ENCODE measurements at places on chromosomes 16 and 17. TPM values are rescaled to one million over a fixed set of nuclear protein-coding genes. Genes with fewer than 3 reads are reported as not detected.

Gene GRAPL
- total RNA-seq: 0.48 TPM

Gene ACSF2
- 15.1 TPM for total RNA-seq

Gene MAPK7
- total RNA-seq: 35.2 TPM

Gene HASPIN
- total RNA-seq: 3.4 TPM

Gene RAB40C
- 15.5 TPM for total RNA-seq

Gene SLC16A11
- total RNA-seq: 0.60 TPM

Gene DNAI2
- not detected for total RNA-seq

Gene SRCIN1
- total RNA-seq: 6.6 TPM

Gene DPEP2NB
- not detected for total RNA-seq

Gene CCL4
- total RNA-seq: not detected

Gene CDH5
- 5.3 TPM for total RNA-seq

Gene SCN4A
- total RNA-seq: 0.12 TPM

Gene STH
- not detected for total RNA-seq
